Inflammatory macrophage (primary cell): ENCODE measurements at places on chromosomes 12 and 14.

DNA sequence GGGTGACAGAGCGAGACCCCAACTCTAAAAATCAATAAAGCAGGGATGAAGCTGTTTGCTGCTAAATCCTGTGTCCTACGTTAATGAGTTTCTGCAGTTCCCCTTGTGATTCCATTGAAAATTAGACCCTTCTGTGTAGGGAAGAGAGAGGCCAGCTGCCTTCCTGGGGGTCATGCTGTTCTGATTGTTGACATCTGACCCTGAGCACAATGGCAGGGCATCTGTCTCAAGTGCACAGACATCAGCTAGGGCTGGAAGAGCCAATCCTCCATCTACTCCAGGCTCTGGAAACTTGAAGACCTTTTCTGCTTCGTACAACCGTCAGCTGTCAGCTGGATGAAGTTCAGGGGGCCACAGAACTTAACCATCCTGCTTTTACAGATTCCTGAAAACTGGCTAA lies 10.1 kb downstream of the FBXL14 start:
- no peak for DNase-seq

GRCh38 chr12:108337235-108338223 lies 1.6 kb downstream of the CMKLR1 start:
- peak; percentile 58 for DNase-seq

- no peak for DNase-seq
Measured at GRCh38 chr12:80807640-80808288, 91.1 kb downstream of the MYF5 start.

DNA sequence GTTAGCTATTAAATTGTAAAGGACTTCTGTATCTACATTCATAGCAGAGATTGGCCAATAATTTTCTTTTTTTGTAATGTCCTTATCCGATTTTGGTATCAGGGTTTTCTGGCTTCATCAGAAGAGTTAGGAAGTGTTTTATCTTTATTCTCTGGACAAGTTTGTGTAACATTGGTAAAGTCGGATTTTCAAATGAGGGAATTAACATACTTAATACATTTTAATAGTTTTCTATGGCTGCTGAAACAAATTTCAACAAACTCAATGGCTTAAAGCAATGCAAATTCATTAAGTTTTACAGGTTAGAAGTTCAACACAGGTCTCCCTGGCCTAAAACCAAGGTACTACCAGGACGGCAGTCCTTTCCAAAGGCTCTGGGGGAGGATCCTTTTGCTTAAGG lies 13.2 kb upstream of the SLC8A3 start:
- DNase-seq: no peak

DNA sequence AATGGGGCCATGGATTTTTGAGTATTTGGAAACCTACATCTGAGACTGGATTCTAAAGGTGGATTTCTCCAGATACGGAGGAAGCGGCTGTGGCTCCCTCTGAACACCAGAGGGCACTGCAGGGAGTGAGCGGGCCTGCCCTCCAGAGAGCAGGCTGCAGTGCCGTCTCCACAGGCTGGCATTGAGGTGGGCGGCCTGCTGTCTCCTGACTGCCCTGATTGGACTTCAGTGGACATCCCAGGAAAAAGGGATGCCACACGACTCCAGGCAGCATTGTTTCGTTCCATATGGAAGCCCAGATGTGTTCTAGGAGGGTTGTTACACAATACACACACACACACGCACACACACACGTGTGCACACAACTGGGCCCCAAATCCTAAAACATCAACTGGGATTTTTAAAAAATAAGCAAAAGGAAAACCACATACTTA lies 20.9 kb upstream of the ANO2 start:
- DNase-seq: peak; percentile 35

DNA sequence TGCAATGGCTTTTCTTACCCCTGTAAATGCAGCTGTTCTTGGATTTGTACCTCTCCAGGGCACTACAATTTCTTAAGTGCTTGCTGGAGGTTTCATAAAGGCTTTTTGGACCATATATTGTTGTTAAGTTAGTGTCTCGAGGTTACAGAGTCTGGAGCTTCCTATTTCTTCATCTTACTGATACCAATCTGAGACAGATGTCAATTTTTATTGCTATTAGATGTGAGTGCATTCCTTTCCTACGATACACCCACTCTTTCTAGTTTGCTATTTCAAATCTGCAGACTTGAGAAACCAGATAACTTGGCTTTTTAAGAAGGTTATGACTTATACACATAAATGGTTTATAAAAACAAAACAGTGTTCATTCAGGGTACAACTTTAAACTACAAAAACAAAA lies 2.1 kb downstream of the NOXRED1 start:
- DNase-seq: no peak

- peak; percentile 74 for DNase-seq
Measured at GRCh38 chr14:103019826-103020225, 37.5 kb downstream of the CDC42BPB start.

DNA sequence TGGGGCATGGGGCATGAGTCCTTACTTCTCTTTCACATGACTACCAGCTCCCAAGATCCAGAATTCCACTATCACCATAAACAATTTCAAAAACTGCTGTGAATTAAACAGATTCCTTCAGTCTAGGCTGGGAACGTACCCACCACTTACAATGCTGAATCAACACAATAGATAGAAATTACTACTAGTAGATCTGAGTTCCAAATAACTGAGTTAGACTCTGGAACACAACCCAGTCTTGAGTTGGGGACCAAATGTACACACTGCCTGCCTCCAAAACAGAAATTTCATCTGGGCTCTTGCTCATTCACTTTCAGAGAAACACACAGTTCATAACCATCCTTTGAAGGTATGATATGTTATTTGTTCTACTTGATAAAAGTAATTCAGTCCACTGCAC lies 8.9 kb downstream of the CORO1C start:
- no peak for DNase-seq

DNA sequence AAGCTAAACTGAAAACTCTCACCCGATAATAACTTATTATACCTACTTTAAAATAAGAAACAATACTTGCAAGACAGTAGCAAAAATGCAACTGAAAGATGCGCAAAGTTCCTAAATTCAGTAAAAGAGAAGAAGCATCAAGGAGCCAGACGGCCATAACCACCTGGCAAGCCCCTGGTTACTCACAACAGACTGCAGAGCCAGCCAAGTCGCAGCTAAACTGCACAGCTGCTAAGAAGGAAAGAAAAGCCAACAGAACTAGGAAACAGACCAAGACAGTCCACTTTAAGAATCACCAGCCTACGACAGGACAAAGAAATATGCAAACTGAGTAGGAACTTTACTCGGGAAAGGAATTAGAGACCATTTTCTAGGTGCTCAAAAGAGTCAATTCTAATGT lies 127.9 kb downstream of the TMTC1 start:
- DNase-seq: no peak

DNA sequence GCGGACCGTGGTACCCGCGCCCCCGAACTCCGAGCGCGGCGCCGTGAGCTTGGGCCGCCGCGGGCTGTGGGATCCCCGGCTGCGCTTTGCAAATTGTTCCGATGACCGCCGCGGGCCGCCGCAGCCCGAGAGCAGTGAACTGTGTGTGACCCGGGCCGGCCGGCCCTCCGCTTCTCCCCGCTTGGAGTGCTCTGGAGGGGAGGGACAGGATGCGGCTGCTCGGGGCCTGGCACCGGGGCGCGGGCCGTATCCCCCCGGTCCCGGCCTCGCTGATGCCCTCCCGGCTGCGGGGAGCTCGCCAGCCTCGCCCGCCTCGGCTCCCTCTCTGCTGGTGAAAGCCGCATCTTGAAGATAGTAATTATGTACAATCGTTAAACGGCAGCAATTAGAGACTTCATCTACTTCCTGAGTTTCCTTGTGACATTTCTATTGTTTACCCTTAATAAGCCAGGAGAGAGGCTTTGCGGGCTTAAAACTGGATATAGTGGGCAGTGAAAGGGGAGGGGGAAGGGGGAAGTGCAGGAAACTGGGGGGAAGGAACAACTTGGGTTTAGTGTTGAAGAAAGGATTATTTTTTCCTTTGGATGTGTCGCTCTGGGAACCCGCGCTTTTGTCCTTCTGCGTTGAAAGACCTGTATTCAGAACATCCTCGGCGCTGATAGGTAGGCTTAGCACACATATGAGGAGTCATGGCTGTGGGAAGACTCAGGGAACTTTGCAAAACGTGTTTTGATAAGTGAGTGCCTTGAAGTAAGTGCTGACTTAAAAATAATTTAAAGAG lies 1.2 kb downstream of the PELI2 start:
- DNase-seq: peak; percentile 37

- no peak for DNase-seq
Measured at GRCh38 chr14:46999661-47000060, 348.1 kb upstream of the RPL10L start.

- no peak for DNase-seq
Measured at GRCh38 chr12:120849765-120850164, 54.4 kb downstream of the SPPL3 start.

GRCh38 chr14:90505531-90505930 lies 108.7 kb downstream of the CALM1 start:
- DNase-seq: no peak

GRCh38 chr12:61018571-61018970 lies 1241.6 kb upstream of the USP15 start:
- DNase-seq: peak; percentile 2

DNA sequence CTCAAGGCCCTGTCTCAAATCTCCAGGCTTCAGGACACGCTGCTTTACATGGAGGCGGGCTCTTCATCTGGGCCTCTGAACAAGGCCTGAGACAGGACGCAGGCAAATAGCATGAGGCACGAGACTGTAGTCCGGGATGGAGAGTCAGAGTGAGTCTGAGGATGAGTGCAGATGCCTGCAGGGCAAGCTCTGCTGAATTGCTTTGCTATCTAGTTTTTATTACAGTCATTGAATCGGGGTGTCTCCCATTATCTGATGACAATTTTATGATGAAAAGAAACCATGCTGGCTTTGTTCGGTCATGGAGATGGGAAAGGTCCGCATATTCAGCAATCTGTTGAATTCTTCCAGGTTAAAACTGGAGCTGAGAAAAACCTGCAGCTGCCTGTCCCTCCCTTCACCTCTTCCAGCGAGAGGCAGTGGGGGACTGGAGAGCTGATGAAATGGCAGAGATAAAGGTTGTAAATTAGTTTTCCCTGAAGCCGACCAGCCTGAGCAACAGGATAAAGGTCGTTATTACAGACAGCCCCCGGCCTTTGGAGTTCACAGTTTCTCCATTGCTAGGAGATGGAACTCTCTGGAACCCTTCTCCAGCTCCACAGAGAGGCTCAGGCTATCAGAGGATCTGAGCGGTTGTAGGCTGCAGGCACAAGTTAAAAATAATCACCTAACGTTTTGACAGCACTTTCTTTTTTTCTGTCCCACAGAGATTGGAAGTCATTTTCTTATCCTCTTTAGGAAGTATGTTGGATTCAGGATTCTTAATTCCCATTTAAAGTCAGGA lies 1.3 kb upstream of the ADGRD1 start:
- no peak for DNase-seq

DNA sequence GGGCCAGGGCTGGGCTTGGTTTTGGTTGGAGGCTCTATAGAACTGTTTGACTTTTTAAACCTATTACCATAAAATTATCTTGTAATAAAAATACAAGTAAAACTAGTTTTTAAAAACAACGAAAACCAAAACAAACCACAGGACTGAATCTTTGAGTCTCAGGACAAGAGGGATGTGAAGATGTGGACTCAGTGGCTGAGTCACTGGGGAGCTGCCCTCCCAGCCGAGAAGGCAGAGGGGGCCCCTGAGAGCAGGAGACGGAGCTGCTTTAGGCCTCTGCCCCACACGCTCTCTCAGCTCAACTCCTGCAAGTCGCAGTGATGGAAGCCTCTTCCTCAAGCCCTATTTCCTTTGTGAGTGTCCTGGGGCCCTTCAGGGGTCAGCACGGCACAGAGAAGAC lies 59.0 kb downstream of the CDC42BPB start:
- no peak for DNase-seq

GRCh38 chr12:107304588-107305532 lies 211.5 kb upstream of the CRY1 start:
- DNase-seq: no peak

DNA sequence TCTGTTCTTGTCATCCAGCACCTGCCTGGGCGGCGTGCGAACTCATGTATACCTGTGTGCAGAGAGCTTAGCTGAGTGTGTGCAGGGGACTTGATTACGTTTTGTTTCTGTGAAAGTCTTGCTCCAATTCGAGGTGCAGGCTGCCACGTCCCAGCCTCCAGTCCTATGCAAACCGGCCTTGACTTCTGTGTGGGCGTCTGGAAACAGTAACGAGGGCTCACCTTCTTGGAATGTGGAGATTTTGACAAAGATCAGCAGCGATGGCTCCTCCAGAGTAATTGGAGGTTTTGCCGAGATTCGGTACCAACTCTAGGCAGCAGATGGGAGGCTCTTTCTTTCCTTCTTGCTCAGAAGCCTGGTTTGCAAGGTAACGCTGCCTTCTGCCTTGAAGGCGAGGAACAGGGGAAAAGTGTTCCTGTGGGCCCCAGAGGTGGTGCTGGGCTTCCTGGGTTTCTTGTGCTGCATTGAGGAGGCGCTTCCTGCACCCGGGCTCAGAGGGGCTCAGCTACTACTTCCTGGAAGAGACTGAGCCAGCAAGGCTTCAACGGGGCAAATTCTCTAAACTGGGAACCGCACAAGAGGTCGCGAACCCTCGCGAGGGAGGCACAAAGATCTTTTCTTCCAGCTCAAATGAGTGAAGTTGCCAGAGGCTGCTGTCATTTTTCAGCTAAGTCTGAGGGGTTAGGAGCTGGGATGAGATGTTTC lies 249.0 kb downstream of the AACS start:
- no peak for DNase-seq

DNA sequence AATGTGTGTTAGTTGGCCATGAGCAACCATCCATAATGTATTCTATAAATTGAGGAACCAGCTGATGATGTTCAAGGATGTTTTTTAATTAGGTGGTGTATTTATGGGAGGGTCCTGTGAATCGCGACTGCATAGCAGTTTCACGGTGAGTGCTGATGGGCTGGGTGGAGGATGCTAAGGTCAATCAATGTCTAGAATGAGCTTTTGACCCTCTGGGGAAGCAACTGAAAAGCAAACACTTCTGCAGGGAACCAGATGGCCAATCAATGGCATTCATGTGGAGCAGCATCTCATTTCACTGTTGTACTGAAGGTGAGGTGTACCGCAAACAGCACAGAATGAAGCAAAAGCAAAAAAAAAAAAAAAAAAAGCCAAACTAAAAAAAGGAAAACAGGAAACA lies 676.1 kb upstream of the TMEM132C start:
- DNase-seq: no peak

GRCh38 chr12:25256005-25256404 lies 5.3 kb upstream of the KRAS start:
- no peak for DNase-seq

DNA sequence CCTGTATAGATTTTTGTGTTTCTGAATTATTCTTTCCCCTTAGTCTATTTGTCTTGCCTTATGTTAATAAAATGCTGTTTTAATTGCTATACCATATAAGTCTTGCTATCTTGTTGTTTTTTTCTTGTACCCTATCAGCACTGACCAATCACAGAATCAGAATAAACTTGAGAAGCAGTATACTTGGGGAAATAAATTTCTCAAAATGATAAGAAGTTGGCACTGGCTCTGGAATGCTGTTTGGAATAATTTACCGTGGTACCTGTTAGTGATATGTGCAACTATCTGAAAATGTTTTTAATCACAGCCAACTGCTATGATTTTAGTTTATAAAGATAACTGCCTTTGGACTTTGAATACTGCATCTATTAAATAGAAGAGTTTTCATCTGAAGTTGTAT lies 37.9 kb upstream of the EPS8 start:
- no peak for DNase-seq

GRCh38 chr12:104455578-104456416 lies 951 bp upstream of the CHST11 start:
- no peak for DNase-seq
